ENCODE measurements at places on chromosomes 2 and 18.

DNA sequence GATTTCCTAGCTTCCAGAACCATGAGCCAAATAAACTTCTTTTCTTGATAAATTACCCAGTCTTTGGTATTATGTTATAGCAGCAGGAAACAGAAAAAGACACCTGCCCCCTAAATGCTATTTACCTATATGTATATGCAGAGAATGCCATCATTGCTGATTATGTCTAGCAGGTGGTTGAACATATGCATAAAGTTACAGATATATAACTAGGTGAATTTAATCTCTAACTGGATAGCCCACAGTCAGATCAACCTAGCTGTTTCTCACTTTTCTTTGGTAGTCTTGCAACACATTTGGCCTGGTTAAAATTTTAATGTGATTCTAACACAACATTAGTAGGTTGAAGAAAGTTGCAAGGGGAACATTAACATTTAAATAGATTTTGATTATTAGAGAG, 7.1 kb upstream of the CERS6 start:
- no peak for DNase-seq

DNA sequence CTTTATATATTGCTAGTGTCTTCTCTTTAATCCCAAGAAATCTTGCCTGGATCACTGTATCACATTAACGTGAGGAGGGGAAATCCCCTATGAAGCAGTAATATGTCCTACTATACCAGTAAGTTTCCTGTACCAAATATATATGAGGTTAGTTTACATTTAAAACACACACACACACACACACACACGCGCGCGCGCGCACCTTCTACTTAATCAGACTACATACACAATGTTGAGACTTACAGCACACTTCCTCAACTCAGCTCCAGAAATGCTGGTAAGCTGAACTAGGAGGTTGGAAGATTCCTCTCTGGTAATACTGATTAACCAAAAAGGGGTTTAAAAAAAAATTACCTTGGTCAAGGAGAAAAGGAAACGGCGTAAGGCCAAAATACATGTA, 49.3 kb downstream of the USP34 start:
- no peak for DNase-seq

DNA sequence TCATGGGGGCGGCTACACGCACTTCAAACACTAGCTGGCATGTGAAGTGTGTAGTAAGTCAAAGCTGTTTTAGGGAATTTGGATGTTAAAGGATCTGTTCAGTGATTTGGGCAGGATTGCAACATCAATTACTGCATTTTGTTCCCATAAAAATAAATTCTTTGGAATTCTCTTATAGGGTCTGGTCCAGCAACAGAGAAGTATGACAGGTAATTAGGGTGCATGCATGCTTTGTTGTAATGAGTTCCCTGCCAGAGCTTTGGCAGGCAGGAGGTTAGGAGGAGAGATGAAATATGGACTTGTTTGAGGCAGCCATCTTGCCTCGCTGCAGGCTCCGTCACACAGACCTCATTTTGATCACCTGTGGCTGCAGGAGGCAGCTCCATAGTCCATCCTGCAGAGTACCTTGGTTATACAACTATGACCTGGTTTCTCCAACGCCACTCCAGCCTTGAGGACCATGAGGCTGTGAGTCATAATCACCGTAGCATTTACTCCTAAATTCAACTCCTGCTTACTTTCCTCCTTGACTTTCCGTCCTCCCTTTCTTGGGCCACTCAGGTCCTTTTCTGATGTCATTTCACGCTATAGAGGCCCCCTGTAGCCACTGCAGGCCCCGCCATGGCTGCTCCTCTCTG, 26.5 kb upstream of the EML4 start:
- DNase-seq, result no peak

GRCh38 chr2:201413143-201413542, 38.1 kb downstream of the TRAK2 start:
- no peak for DNase-seq

DNA sequence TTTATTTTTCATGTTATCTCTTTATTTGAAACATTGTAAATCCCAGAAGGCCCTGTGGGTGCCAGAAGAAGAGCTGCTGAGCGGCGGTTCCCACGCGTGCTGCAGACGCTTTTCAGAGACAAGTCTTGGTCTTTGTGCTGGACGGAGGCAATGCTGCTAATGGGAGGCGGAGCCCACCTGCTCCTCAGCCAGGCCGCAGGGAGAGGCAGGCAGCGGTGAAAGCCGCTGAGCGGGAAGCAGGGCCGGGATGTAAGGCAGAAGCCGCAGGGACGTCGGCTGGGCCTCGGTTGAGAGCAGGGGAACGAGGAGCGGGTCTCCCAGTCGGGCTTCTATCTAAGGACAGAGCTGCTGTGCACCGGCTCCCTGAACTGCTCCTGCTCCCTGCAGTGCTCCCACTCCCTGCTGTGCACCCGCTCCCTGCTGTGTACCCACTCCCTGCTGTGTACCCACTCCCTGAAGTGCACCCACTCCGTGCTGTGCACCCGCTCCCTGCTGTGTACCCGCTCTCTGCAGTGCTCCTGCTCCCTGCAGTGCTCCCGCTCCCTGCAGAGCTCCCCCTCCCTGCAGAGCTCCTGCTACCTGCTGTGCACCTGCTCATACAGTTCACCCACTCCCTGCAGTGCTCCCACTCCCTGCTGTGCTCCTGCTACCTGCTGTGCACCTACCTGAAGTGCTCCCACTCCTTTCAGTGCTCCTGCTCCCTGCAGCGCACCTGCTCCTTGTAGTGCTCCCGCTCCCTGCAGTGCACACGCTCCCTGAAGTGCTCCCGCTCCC, 16.4 kb downstream of the TMEM18 start:
- DNase-seq, result no peak

GRCh38 chr2:64646007-64646880, 7.5 kb downstream of the SERTAD2 start:
- peak; percentile 88 for DNase-seq

GRCh38 chr2:170895023-170895757, 33.9 kb upstream of the GORASP2 start:
- no peak for DNase-seq

- no peak for DNase-seq
Observed at GRCh38 chr2:204487447-204488229, 57.6 kb upstream of the PARD3B start.

DNA sequence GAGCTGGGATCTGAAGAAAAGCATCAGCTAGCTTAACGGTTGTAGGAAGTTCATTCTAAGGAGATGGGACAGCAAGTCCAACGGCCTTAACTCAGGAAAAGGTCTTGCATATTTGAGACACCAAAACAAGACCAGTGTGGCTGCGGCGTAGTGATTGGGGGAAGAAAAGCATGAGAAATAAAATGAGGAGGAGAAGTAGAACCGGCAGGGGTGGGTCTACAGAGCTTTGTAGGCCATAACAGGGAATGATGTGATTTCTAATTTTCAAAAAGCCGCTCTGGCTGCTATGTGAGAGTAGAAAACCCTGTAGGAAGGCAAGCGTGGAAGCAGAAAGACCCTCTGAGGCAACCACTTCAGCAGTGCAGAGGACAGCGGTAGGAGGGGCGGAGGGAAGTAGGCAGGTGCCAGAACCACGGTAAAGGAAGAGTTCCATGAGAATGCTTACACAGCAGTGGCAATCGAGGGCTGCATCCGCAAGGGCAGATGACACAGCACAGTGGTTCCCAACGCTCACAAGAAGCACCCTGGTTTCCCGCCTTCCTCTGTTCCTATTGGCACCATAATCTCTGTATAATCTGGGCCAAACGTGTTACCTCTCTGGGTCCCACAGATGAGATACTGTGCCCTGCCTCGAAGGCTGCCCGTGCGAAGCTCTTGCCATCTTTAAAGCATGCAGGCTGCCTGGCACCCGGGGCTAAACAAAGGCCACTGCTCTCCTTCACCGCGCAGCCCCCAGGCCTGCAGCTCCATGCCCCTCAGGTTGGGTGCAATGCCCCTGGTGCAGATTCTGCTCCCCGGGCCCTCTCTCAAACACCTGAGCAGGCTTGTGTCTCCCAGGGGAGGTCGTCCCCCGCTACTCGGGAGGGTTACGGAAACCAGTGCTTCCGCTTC, 795 bp downstream of the ANKRD39 start:
- peak; percentile 62 for DNase-seq

- DNase-seq, result no peak
Observed at GRCh38 chr2:25098670-25099486, 57.0 kb downstream of the EFR3B start.

GRCh38 chr2:223837287-223838061, at the start of gene AP1S3:
Gene AP1S3 (minus strand): TSS chr2:223837582. CDS start chr2:223837450, 132 bp downstream.
- peak; percentile 75 for DNase-seq

DNA sequence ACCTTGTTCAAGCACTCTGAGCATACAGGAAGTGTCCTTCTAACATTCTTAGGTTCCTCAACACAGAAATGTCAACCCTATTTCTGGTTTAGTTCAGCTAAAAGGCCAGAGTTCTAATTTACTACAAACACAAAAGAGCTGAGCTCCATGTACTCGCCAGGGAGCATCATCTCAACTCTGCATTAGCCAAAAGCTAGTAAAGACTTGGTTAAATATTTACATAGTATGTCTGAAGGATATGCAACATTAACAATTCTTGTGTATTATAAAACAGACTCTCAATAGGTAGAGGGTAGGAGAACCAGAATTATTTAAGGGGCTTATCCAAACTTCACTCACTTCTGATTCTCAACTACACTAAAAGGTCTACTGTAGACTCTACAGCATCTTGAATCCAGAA, 154.6 kb downstream of the THADA start:
- DNase-seq, result no peak

GRCh38 chr2:180927030-180927686, 53.2 kb upstream of the UBE2E3 start:
- DNase-seq, result no peak

- peak; percentile 71 for DNase-seq
Observed at GRCh38 chr2:223779877-223780276, 57.5 kb downstream of the AP1S3 start.

- DNase-seq, result no peak
Observed at GRCh38 chr2:240926516-240927389, 20.6 kb downstream of the CROCC2 start.

DNA sequence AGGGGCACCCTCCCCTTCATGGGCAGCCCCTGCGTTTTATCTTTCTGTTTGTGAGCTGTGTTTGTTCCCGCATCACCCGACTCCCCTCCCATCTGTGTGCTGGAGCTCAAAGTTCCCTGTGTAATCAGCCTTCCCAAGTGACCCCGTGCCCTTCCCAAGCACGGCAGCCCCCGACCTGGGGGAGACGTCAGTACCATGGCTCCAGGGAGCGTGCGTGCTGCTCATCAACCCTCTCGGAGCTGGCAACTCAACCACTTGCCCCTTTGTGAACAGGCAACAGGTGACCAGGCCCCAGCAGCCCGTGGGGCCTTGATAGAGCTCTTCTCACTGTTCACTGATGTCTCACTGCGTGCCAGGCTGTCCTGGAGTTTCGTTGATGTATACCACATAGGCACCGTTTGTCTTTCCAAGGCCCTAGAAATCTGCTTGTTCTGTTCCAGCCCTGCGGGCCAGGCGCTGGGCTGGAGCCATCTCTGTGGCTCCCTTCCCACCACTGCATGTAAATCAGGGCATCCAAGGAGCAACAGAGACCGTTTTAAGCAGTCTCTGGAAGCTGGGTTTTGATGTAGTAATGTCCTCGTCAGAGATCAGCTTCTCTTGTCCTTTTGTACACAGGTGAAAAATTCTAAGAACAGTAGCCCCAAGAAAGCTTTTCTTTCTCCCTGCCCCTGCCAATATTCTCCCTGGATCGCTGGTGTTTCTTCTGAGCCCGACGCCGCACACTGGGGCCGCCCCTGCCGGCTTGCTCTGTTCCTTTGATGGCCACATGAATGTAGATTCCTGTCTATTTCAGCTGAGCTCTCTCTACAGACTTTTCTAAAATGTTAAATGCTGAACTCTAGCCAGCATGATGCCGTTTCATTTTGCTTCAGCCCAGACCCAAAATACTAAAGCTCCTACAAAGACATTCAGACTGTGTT, 107.0 kb upstream of the PTPRM start:
- DNase-seq, result no peak

GRCh38 chr18:60391571-60392226, 19.1 kb upstream of the MC4R start:
- no peak for DNase-seq

GRCh38 chr2:223944166-223944702, 901 bp downstream of the WDFY1 start:
- DNase-seq, result peak; percentile 33

DNA sequence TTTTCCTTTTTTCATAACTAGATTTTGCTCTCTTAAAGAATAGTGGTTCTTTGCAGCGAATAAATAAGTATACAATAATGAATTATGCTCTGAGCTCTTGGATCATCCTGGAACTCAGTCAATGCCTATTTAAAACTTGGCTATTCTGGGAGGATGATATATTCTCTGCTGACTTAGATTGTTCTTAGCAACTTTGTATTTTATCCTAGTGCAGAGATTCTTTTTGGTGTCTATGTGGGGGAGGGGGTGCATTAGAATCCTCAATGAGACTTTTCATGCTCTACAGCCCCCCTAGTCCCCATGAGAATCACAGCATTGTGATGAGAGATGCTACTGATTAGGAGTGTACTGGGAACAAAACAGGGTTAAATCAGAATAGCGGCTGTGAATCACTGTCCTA, 8.8 kb upstream of the FAM98A start:
- no peak for DNase-seq

DNA sequence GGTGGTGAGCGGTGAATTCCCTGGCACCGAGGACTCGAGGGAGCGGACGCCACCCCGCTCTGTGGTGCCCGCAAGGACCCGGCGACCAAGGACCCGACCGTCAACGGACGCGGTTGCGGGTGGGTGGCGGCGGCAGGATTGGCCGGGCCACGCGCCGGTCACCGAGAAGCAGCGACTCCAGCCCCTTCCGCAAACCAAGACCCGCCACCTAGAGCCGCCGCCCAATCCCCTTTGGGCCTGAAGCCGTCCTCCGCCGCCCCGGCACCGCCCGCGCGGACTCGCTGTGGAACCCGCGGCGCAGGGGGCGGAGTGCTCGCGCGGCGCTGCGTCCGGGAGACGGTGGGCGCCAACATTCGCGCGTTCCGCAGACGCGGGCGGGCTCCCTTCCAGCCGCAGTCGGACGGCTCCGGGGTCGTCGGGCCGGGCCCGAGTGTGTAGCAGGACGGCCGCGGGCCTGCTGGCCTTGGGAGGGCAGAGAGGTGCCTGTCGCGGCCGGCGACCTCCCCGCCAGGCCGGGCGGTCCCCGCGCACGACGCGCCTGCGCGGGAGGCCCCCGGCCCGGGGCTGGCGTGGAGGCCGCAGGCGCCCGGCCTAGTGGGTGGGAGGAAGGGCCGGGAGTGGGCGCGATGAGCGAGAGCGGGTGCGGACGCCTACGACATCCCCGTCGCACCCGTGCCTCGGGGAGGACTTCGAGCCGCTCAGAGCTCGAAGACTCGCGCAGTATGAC, at the start of the genes FAM228B and PFN4:
TSS of gene FAM228B (plus strand) at position 275 of the 727 bp plus-strand sequence. CDS start 893 bp downstream, outside the sequence.
TSS of gene PFN4 (minus strand) at position 140 of the 727 bp plus-strand sequence. CDS start 799 bp downstream, outside the sequence.
- peak; percentile 80 for DNase-seq

GRCh38 chr2:121351521-121352318, 66.7 kb upstream of the TFCP2L1 start:
- DNase-seq, result no peak
